ENCODE measurements at places on chromosomes 12 and 14. TPM values are rescaled to one million over a fixed set of nuclear protein-coding genes. Genes with fewer than 3 reads are reported as not detected.

GRCh38 chr12:3305904-3306619 is 184.9 kb upstream of the PRMT8 start:
- H3K4me1 ChIP-seq = no peaks in the 10 kb centered on the region
- no peak overlapping the region for H3K4me3 ChIP-seq
- DNase-seq = no peak

- H3K27ac ChIP-seq = no peak overlapping the region
- H3K4me3 ChIP-seq = no peak overlapping the region
- DNase-seq = no peak
- no peaks in the 10 kb centered on the region for H3K36me3 ChIP-seq
- peaks cover 73% of the 10 kb centered on the region for H3K27me3 ChIP-seq
These were observed 2.2 kb downstream of the LRFN5 start for GRCh38 chr14:41608681-41609390.

- H3K27me3 ChIP-seq = no peaks in the 10 kb centered on the region
- DNase-seq = no peak
- no peak overlapping the region for H3K27ac ChIP-seq
- no peak overlapping the region for H3K4me3 ChIP-seq
These were observed 22.7 kb downstream of the DIO2 start for GRCh38 chr14:80188571-80188970.

DNA sequence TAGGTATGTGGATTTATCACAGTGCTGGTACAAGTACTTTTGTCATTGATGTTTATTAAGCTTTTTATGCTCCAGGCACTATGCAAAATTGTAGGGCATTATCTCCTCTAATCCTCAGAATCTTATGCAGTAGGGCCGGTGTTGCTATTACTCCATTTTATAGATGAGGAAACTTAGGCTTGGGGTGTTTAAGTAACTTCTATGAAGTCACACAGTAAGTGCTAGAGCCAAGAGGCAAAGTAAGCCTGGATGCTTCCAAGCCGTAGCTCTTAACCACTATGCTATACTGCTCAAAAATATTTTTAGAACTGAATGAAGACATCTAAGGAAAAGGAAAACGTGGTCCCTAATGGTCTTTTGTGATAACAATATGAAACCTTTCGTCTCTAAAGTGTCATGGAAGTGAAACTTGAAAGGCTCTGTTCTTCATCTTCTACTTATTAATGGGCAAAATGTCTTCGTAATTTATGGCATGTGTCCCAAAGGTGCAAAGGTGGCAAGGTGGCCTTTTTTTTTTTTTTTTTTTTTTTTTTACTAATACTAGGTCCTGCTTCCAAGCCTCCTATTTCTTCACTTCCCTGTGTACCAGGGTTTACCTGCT is 85.2 kb downstream of the ETV6 start:
- no peak for DNase-seq
- no peak overlapping the region for H3K4me3 ChIP-seq
- H3K36me3 ChIP-seq = peaks cover 21% of the 10 kb centered on the region
- H3K27me3 ChIP-seq = no peaks in the 10 kb centered on the region
- H3K4me1 ChIP-seq = peaks cover 52% of the 10 kb centered on the region

DNA sequence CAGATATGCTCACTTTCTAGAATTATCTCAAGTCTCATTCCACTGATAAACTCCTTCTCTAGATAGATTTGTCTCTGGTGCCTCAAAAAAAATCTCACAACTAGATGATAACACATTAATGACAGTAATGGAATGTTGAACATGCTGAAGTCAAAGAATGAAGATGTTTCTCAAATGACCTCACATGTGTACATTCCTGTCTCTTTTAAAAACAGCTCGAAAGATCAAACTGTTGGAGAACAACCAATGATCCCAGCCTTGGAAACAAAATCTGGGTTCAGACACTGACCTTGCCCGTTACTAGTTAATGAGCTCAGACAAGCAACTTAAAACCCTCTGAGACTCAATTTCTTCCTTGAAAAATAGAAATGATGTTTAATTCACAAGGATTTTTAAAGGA is 44.7 kb upstream of the KCNJ8 start:
- no peak overlapping the region for H3K4me3 ChIP-seq
- DNase-seq = no peak
- peaks cover 2% of the 10 kb centered on the region for H3K27me3 ChIP-seq
- no peak overlapping the region for H3K27ac ChIP-seq
- no peaks in the 10 kb centered on the region for H3K4me1 ChIP-seq

Gene TAMALIN
- 6.9 TPM for total RNA-seq

Gene KCNK13
- not detected for total RNA-seq

Gene DHRS2
- 0.50 TPM for total RNA-seq

Gene CIT
- 132 TPM for total RNA-seq
